ENCODE measurements at places on chromosomes 5 and 9. TPM values are rescaled to one million over a fixed set of nuclear protein-coding genes. Genes with fewer than 3 reads are reported as not detected.

Gene HSD17B3
- 8.4 TPM for polyA plus RNA-seq

Gene NPR3
- polyA plus RNA-seq = 1.9 TPM

Gene INSL4
- 0.18 TPM for polyA plus RNA-seq

Gene OBP2A
- polyA plus RNA-seq = 0.09 TPM

DNA sequence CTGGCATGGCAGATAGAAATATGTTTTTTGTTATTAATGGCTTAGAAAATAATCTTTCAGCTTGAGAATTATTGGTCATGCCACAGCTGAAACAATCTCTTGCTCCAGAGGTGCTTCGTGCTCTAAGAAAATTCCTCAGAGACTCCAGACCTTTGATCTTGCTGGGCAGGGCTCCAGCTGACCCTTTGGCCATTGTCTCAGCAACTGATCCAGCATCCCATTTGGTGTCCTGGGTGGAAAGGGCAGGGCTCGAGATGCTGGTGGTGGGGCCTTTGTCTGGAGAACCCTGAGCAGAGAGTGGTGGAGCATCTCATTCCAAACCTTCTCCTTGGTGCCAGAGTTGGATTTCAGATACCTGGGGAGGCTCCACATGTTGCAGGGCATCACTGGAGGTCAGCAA is 43.2 kb upstream of the PIK3R1 start:
- DNase-seq = no peak

DNA sequence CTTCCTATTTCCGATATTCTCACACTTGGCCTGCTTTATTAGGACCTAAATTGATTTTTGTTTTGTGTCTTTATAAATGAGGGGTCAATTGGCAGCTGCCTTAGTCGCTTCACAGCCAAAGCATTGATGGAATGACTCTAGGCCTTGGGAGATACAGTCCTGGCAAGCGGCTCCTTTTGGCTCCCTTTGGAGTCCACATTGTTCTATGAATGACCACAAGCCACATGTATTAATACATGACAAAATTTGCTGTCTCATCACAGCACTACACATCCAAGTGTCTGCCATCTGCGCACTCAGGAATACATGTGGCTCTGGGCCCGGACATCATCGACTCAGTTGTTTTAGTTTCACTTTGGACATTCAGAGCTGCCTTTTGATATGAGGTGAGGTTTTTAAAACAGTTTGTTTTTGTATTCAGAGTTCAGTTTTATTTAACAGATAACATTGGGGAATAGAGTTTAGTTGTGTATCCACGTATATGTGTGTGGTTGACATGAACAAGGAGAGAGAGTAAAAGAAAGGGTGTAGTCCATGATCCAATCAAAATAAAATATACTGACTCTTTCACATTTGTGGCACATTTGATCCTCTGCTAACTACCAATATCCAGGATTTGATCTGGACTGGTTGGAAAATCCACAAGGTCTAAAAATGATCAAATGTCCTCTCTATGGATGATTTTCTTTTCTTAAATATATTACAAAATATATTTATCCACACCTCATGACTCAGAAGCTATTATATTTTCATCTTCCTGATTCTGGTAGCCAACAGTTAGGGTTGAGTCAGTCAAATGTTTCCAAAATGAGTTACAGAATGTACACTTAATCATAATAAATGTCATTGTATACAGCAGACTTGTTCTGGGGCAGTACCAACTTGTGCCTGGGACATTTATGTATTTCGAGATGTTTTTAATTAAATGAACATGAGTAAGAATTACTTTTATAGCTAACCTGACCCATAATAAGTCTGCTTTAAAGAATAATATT is 114.0 kb upstream of the MTAP start:
- DNase-seq = no peak

GRCh38 chr5:94180761-94181160 is 437.6 kb downstream of the KIAA0825 start:
- no peak for DNase-seq

DNA sequence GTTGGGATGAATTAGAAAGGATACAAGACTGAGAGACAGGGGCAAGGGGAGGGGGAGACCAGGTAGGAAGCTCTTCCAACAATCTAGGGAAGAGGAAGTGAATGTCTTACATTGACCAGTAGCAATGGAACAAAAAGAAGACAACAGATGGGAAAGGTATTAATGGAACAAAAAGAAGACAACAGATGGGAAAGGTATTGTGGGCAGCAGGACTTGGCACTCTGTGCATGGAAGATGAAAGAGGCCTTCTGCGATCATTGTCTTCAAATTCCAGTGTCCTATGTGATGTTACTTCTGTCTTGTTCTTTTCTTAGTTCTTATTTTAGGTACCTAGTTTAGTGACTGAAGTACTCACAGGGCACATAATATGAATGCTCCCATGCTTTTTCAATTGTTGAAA is 161.8 kb downstream of the PALM2AKAP2 start:
- DNase-seq = no peak

GRCh38 chr5:78496373-78496772 is 136.0 kb downstream of the SCAMP1 start:
- DNase-seq = no peak

DNA sequence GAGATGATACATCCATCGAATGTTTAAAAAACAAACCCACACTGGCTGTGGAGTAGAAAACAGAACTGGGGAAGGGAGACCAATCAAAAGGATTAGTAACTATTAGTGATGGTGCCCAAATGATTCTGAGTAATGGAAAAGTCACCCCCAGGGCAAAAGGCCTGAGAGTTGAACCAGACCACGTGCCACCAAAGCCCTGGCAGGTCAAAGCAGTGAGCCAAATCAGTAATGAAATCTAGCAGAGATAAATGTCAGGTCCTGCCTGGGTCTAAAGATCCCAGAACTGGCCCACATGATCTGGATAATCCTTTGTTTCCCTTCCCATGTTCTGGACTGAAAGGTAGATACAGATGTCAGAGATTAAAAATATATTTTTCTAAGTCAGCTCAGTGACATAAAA is 9.4 kb downstream of the OTULINL start:
- no peak for DNase-seq

All from thymus (tissue), 14 donors.